Stimulated activated CD4-positive, alpha-beta T cell treated with anti-CD3 and anti-CD28 coated beads, Interleukin-12 subunit alpha, Interleukin-12 subunit beta, amount 100 ng/mL, for 48 hours (primary cell): ENCODE measurements at places on chromosomes 1 and 21.

GRCh38 chr1:21305900-21306189, 15.6 kb upstream of the ECE1 start:
- no peak for DNase-seq

GRCh38 chr1:113999799-114000198, 20.5 kb downstream of the OLFML3 start:
- no peak for DNase-seq

GRCh38 chr1:19250629-19251304, 557 bp downstream of the EMC1 start:
- peak; percentile 18 for DNase-seq

DNA sequence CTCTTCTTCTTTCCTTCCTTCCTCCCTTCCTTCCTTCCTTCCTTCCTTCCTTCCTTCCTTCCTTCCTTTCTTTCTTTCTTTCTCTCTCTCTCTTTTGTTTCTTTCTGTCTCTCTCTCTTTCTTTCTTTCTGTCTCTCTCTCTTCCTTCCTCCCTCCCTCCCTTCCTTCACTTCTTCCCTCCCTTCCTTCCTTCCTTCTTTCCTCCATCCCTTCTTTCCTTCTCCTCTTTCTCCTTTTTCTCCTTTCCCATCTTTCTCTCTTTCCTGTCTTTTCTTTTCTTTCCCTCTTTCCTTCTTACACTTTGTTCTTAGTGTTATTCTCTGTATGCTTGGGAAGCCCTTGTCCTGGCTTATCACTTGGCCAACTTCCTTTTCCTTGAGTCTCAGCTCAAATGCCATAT, 72.5 kb upstream of the MPC2 start:
- DNase-seq, result no peak
